ENCODE measurements at places on chromosomes 2 and 18.

DNA sequence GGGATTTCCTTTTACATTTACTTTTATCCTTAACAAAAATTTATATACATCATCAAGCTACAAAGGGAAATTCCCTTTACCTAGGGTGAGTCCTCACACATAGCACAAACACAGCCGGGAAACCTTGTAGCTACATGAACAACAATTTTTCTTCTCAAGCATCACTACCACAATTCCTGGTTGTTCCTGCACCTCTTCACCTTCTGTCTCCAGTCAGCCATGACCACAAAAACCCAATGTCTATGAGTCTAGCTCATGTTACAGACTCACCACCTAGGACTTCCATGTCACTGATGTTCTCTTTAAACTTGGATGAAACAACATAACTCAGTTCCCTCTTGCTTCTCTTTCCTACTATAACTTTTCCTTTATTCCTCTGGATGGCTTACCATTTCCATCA is 460.4 kb downstream of the MBD2 start:
- no peak for ATAC-seq

- ATAC-seq: no peak
These were observed 174.4 kb downstream of the ALPK2 start for GRCh38 chr18:58454406-58455061.

GRCh38 chr18:7116792-7117389 is 706 bp downstream of the LAMA1 start:
- no peak for ATAC-seq

DNA sequence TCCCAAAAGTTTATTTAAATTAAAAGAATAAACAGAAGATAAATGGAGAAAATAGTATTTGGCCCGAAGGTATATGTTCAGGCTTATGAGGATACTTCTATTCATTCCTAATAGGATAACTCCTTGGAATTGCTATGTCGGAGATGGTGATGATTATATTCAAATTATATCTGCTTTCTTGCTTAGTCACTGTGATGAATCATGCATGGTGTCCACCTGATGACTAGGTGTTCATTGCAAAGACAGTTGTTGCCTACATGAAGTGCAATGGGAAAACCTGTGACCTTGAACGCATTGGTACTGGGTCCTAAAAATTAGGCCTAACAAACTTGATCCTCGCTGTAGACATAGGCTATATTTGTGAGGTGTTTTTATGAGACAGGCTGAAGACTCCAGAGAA is 617.3 kb upstream of the ZEB2 start:
- no peak for ATAC-seq

DNA sequence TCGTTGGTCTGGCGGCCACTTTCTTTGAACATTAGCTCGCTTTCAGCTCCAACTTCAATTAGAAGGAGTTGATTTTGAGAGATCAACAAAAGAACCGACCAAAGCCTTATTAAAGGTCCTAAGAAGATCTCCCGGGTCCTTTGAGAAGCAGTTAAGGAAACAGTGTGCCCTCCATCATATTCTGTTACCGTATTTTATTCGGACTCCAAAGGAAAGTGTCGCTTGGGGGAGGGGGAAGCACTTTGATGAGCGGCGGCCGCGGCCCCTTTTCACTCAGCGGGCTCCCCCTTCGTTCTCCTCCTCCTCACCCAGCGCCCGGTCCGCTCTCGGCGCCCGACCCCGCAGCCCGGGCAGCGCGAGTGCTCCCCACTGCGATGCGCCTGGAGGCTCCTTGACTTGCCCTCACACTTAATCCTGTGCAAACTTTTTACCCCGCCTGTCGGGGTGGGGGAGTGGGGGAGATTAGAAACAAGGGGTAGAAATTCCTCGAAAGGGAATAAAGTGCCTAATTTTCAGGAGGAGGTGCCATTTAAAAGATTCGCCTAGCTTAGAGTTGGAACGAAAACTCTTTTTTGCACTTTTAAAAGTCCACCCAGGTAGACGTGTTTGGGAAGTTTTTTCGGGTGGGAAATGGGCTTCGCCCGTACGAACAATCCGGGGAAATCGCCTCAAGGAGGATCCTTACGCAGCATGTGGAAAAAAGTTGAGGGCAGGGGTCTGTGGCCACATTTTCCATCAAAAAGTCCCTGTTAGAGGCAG is 1.2 kb upstream of the OTX1 start:
- no peak for ATAC-seq

- no peak for ATAC-seq
These were observed 41.8 kb downstream of the CNGA3 start for GRCh38 chr2:98388081-98388480.

GRCh38 chr18:27685807-27686412 is 491.0 kb downstream of the CDH2 start:
- no peak for ATAC-seq

- ATAC-seq: peak; percentile 95
These were observed 13.2 kb downstream of the ARL4C start for GRCh38 chr2:234483568-234484251.

- no peak for ATAC-seq
These were observed 1527.3 kb upstream of the NXPH2 start for GRCh38 chr2:140307532-140307931.

GRCh38 chr18:55866886-55867285 is 278.9 kb upstream of the TCF4 start:
- no peak for ATAC-seq

DNA sequence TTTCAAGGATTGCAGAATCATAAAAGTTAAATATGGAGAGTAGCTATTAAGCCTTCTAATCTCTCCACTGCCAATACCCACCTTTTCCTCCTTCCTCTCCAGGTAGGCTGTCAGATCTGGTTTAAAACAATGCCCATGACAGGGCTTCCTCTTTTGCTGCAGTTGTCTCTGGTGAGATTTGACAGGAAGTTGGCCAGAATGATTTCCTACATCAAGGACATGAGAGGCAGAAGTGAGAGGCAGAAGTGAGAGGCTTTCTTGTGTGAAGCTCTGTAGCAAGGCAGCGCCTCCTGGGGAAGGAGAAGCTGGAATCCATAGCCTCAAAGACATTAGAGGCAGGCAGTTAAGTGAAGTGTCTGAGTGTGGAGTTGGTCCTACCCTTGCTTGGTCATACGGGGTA is 385.7 kb downstream of the HRH4 start:
- ATAC-seq: peak; percentile 34

- no peak for ATAC-seq
These were observed 2.6 kb upstream of the CHRND start for GRCh38 chr2:232523402-232523681.

DNA sequence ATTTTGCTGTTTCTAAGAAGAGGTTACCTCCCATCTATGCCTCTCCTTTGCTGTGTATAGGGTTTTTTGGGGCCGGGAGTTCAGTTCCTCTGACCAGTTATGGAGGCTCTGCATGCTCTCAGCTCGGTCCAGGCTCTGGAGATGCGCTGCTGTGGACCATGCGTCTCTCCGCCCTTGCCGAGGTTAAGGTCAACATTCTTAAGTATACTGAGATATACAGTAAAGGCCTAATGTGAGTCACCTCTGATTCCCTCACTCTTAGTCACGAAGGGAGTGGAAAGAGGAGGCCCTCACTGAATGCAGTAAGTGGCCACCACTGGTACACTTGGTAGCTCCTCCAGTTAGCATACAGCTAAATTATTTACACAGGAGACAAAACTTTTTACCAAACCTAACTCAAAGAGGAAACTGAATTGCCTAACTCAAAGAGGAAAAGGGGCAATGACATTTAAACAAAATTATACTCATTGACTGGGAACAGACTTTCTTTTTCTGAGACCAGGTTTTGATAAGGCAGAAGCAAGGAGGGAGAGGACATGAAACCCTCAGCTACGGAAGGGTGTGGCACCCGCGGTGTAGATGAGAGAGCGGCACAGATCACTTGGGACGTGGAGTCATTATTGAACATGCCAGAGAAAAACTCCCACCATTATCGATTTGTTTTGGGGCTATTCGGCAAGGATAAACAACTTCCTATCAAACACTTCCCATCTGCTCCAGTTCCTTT is 98.7 kb downstream of the COPS8 start:
- no peak for ATAC-seq

DNA sequence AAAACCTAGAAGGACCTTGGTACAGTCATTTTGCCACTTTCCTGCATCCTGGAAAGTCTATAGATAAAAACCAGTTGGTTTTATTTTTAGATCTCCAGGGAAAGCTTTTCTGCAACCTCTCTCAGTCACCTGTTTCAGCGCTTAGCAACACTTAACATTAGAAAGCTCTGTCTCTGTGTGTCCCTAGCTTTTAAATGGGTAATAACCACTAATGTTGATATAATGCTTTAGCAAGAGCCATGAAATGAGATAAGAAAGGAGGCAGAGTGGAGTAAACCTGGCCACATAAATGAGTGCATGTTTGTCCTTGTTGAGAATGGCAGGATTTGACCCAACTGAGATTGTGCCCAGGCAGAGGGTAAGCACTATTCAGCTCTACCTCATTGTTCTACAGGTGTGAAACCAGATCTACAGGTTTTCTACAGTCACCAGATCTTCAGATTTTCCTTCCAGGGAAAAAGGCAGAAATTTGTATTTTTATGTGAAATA is 44.8 kb downstream of the MARCHF4 start:
- no peak for ATAC-seq

GRCh38 chr2:230181195-230181594 is 38.6 kb downstream of the SP110 start:
- no peak for ATAC-seq

DNA sequence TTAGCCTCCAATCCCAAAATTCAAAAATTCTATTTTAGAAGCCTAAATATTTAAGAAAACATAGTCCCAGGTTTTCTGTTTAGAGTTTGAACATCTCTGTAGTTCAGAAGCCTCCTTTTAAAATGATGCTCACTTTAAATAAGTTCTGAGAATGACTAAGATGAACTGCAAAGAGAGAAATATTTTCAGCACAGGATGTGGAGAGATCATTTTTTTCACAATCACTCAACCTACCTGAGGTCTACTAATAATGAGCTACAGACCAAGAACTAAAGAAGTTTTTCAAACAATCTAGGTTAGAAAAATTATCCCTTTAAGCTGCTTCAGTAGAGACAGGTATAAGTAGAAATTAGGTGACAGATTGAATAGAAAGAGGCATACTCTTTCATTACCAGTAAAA is 185.1 kb upstream of the CYP26B1 start:
- ATAC-seq: no peak

DNA sequence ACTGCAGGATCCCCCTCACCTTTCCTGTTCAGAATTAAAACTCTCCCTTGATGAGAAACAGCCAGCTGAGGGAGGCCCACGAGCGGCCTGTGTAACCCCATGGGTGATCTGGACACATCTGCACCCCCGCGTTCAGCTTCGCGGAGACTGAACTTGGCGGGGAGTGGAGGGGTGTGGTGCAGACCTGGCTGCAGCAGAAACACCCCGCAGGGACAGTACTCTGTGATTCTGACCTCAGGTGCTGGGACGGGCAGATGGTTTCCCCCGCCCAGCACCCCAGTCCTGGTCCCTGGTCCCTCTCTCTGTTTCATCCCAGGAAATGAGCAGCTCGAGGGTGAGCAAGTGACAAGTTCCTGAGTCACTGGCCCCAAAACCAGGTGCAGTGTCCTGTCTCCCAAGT is 41.2 kb downstream of the GBX2 start:
- ATAC-seq: no peak

GRCh38 chr2:43024515-43025011 is 201.8 kb downstream of the ZFP36L2 start:
- peak; percentile 43 for ATAC-seq

GRCh38 chr18:56913941-56914340 is 232.9 kb upstream of the BOD1L2 start:
- no peak for ATAC-seq

- ATAC-seq: peak; percentile 71
These were observed 161.1 kb downstream of the ARL4C start for GRCh38 chr2:234335661-234336228.

GRCh38 chr2:151111599-151112278 is 149.9 kb downstream of the RBM43 start:
- ATAC-seq: no peak

DNA sequence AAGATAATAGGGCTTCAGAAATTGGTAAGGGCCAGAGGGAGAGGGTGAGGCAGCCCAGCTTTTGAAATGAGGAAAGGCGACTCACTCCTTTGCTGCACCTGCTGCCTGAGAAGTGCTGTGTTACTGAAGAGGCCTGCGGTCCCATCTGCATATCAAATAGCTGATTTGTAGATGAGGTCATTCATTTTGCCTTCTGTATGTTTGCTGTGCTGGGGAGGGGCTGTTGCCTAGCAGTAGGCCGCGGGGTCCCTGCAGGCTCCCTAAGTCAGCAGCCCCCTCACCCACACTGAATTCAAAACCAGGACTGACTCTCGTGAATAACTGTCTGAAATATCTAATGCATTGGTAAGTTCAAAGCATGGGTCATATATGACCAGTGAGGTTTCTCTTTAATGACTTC is 377.2 kb downstream of the SOX11 start:
- ATAC-seq: no peak

DNA sequence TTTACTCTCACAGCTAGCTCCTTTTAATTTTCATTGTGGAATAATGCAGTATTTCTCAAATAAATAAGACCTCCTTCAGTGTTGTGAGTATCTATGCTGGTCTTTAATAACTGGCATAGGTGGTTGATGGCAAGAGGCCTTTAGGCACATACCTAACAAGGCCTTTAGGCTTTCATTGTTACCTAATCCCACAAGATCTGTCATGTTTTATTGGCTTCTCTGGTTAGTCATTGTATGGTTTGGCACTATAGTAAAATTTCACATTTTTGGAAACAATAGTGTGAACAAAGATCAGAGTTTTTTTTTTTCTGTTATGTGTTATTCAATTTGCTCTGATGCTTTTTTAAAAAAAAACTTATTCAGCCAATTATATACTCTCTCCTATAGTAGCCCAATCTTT is 89.8 kb upstream of the NEUROD1 start:
- ATAC-seq: no peak

- ATAC-seq: peak; percentile 74
These were observed 34.7 kb upstream of the ADAM23 start for GRCh38 chr2:206408323-206409320.

All from stimulated activated memory B cell treated with anti-CD40 and anti-IgM and Interleukin-4, amounts not matched to agents 10 μg/mL and 1 μg/mL and 100 μg/mL, for 72 hours (primary cell).